ENCODE measurements at places on chromosomes 2 and 18.

- no peak for DNase-seq
Measured at GRCh38 chr18:23194155-23194996, 59.1 kb downstream of the CABLES1 start.

- peak; percentile 40 for DNase-seq
Measured at GRCh38 chr2:28656937-28657615, 94.6 kb upstream of the PPP1CB start.

DNA sequence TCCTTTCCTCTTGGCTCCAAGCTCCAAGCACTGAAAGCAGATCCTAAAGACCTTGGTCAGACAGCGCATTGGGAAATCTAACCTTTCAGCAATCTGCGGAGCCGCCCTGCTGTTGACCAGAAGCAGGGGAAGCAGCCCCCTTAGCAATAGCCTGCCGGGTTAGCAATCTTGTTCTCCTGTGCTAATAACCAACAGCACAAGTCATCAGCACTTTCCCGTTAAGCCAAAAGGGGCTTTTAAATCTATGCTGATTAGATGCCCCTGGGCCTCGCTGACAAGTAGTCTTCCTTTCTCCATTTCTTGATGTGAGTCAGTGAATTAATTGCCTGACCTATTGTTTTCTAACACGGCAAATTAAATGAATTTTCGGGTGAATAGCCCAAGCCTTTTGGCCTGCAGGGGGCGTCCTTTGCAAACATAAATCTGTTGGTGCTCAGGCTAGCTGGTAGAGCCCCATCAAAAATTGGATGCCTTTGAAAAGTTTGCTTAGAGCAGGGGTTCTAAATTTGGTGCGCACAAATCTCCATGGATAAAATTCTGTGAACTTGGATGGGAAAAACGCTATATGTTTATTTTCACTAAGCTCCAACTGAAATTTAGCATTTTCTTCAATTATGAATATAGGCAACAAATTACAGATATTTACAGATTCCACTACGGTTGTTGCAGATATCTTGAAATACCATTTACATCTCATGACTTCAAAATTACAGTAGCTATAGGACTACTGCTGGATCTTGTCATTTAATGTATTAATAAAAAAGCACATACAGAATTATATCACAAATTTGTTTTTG lies 24.6 kb downstream of the MAIP1 start:
- peak; percentile 95 for DNase-seq

- DNase-seq, result no peak
Measured at GRCh38 chr2:30871980-30872789, 64.9 kb upstream of the CAPN13 start.

- DNase-seq, result no peak
Measured at GRCh38 chr2:105611811-105612424, 132.8 kb upstream of the NCK2 start.

DNA sequence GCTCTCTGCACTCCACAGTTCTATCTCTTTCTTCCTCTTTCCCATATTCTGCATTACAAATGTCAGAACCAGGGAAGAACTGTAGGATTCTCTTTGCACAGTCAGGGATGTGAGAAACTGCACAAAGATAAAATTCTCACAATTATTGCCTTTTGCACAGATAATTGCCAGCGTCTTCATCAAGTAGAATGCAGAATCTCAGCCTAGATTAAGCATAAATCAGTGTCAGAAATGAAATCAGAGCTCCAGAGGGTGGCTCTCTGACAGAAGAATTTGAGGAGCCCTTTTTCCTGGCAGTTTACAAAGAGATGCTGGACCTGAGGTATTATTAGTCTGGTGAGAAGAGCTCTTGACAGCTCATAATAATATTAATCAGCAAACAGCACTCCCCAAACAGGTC lies 173.1 kb downstream of the PTH2R start:
- DNase-seq, result no peak

DNA sequence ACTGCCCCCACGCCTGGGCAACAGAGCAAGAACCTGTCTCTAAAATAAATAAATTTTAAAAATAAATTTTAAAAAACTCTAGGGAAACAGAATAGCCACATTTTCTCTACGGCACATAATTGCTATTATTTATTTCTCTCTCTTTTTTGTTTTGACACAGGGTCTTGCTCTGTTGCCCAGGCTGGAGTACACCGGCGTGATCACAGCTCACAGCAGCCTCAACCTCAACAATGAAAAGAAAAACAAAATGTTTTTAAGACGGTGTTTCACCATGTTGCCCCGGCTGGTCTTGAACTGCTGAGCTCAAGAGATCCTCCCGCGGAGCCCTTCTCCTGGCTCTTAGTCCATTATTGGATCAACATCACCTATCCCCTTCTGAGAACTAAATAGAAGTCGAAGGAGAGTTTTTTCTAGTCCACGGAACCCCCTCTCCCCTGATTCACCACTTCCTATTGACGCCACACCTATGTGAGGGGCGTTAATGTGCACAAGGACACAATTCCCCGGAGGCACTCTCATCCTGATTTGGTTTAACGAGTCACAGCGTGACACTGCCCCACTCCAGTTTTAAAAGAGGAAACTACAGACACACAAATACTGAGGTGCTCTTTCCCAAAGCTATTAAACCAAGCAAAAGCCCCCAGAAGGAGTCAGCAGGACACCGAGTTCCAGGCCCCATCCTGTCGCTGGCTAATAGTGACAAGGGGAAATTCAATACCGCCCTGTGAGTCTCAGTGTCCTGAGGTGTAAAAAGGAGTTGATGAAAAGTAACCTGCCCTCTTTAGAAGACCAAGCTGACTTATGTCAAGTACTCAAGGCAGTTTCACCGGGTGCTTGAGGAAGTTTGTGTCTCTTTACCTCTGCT lies 1.1 kb downstream of the NPC1 start:
- peak; percentile 45 for DNase-seq

DNA sequence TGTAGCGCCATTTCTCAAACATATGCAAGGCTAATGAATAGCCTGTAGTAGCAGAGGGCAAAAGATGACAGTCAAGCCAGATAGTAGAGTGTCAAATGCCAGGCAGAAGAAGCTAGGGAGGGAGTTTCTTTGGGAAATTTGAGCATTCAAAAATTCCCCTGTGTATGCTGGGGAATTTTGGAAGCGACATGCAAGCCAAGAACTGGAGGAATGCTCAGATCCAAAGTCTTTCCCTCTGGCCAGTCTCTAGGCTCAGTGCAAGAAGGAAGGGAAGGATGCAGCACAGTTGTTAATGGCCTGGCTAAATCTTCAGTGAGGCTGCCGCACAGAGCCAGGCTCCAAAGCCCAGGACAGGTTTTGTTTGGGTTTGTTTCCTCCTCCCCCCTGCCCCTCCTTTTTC lies 59.9 kb downstream of the ATP9B start:
- DNase-seq, result no peak

- DNase-seq, result no peak
Measured at GRCh38 chr2:85183479-85183878, 50.3 kb downstream of the TCF7L1 start.

GRCh38 chr18:75167759-75168618 lies 41.0 kb downstream of the PTGR3 start:
- no peak for DNase-seq
